ENCODE measurements at places on chromosomes 11 and 22.

- no peak for DNase-seq
Measured at GRCh38 chr11:124085583-124085982, 29.7 kb upstream of the VWA5A start.

DNA sequence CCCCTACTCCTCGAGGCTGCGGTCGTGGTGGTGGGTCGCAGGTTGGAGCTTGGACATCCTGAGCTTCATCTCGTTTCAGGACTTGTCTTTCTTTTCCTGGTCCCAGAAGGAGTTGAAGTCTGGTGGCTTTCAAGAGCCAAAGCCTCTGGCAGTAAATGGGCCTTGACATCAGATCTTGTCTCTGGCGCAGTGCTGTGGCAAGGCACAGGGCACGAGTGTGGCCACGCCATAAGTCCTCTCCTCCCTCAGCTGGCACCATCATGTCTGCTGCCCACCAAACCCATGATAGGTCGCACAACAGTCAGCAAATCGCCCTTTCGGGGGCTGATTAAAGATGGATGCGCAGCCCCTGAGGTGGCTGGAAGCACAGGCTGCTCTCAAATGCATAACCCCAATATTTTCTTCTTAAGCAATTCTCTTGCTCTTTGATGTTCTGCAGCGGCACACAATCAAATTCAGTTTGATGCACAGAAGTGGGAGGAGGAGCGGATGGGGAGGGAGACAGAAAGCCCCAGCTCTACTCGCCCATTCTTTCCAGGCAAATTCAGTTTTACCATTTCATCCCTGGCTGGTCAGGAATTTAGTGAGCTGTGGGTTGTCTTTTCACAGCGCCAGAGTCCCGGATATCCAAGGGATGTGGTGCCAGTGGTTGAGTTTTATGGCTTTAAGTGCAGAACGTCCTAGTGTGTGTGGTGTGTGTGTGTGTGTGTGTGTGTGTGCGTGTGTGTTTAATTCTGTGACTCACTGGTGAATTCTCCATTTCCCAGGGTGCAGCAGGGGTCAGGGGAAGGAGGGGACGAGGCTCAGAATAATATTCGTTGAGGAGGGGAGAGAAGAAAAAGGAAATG is 162.0 kb downstream of the DSCAML1 start:
- no peak for DNase-seq

DNA sequence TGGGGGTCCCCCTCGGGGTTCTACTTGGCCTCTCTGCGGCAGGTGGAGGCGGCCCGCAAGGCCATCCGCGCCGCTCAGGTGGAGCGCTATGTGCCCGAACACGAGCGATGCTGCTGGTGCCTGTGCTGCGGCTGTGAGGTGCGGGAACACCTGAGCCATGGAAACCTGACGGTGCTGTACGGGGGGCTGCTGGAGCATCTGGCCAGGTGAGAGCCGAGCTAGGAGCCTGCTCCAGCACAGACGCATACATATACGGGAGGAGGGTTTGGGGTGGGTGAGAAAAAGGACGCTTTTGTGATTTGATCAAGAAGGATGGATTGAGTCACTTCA is 415 bp downstream of the CENATAC start:
- DNase-seq = peak; percentile 35

DNA sequence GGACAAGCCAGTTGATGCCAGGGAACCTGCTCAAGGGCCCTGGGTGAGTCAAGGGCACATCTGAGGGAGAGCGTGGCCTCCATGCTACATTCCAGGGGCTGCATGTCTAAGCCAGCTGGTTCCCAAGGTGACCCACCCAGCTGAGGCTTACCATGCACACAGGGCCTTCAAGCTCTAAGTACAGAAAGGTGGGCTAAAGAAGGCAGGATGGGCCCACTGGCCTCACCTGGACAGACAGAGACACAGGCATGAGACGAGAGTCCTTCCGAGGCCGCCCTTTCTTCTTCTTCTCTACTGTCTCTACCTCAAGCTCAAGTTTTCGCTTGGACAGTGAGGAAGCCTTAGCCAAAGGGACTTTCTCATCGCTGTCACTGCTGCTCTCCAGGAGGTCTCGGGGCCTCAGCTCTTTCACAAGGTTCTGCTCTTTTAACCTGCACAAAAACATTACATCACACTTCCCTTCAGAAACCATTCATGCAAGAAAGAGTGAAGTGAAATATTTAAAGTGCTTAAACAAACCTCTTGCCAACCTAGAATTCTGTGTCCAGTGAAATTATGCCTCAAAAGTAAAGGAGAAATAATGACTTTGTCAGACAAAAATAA is 69.9 kb downstream of the HIRA start:
- no peak for DNase-seq

- DNase-seq = no peak
Measured at GRCh38 chr11:12121011-12121410, 10.6 kb downstream of the MICAL2 start.

GRCh38 chr11:44755556-44756523 is 29.1 kb downstream of the TSPAN18 start:
- DNase-seq = no peak

DNA sequence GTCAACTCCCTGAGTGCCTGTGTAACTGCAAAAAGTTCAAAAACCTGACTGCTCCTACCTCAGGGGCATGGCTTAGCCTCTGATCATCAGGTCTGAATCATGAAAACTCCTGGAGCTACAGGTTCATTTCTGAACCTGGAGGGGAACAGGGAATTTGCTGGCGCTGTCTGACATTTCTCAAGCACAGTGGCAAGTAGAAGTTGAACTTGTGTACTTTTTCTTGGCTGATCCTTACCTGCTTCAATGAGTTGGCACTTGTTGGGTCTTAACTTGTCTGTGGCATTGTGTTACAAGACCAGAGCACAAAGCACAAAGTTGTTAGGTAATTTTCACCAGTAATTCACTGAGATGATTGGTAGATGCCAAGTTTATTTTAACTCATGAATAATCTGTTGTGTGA is 3.3 kb downstream of the TMEM109 start:
- no peak for DNase-seq

GRCh38 chr11:110032259-110032658 is 60.9 kb upstream of the ZC3H12C start:
- DNase-seq = no peak

DNA sequence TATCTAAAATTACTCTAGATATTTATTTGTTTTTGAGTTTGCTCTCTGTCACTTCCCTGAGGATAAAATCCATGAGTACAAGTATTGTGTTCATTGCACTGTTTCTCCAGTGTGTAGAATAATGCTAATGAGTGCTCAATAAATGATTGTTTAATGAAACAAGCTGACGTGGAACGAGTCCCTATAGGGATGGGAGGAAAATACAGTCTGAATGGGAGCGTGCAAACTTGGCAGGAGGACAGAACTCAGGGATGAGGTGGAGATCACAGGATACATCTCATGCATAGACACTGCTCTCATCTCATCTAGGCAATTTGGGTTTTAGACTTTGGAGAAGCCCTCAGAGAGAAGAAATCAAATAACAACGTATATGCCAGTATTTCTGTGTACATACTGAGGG is 58.4 kb upstream of the ZC3H12C start:
- DNase-seq = no peak

DNA sequence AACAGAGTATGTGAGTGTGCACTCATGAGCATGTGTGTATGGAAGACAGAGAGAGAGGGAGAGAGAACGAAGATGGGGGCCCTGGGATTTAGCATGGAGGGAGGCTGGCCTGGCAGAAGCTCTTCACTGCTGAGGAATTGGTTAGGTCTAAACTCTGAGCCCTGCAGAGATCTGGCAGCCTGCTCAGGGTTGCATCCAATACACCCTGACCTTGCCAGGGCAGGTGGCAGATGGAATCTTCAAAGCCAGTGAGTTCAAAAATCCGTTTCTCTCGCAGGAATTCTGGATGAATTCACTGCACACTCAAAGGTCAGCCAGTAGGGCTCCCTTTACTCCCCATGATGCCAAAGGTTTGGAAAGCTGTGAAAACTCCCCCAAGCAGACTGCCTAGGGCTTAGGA is 61.4 kb upstream of the OLFML1 start:
- no peak for DNase-seq

- no peak for DNase-seq
Measured at GRCh38 chr11:2818503-2818902, 67.1 kb downstream of the CDKN1C start.

DNA sequence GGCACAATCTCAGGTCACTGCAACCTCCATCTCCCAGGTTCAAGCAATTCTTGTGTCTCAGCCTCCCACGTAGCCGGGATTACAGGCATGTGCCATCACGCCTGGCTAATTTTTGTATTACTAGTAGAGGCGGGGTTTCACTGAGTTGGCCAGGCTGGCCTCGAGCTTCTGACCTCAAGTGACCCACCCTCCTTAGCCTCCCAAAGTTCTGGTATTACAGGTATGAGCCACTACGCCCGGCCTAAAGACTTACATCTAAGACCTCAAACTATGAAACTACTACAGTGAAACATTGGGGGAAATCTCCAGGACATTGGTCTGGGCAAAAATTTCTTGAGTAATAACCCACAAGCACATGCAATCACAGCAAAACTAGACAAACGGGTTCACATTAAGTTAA is 13.8 kb upstream of the FAM181B start:
- no peak for DNase-seq

DNA sequence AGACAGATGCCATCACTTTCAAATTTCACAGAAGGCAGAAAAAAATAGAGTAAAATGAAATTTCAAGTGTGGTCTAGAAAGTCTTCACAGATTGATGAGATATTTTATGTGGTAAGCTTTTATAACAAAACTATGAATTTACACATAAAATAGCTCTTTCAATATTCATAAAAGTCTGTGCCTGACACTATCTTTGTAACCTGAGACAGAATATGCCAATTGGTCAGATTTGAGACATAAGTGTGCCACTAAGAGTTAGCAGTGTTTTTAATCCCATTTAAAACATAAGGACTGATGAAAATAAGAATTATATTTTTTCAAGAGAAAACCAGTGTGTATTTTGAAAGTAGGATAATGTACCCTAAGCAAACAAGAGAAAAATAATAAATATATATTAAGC is 769.5 kb upstream of the LUZP2 start:
- DNase-seq = no peak

DNA sequence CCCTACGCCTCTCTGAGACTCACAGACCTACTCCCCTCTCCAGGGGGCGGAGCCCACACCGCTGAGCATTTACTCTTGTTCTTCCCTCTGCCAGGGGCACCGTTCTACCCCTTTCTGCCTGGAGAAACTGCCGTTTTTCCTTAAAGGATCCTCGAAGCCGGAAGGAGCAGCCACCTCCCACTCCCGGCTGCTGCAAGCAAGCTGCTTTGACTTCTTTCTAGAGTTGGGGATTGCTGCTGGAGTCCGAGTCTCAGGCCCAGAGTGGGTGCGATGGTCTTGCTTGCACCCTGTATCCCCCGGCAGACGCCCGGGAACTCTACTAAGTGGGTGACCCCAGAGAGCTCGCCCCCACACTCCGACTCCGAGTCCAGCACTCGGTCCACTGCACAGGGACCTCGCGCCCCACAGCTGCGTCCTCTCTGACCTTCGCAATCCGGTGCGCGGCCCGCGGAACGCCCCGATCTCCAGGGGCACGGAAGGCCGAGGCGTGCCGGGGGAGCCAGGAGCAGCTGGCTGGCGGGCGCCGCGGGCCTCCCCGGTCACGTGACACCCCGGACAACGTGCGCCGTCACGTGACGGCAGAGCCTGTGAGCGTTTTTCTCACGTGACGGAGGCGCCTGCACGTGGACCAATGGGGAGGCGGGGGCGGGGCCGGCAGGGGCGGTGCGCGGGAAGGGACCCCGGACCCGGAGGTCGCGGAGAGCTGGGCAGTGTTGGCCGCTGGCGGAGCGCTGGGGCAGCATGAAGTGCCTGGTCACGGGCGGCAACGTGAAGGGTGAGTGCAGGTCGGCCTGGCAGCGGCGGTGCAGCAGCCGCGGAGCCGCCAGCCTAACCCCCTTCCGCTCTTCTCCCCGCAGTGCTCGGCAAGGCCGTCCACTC is at the start of gene RAD9A:
TSS of gene RAD9A (plus strand) at position 683 of the 879 bp plus-strand sequence. CDS start at position 742, 59 bp downstream.
- DNase-seq = peak; percentile 95

DNA sequence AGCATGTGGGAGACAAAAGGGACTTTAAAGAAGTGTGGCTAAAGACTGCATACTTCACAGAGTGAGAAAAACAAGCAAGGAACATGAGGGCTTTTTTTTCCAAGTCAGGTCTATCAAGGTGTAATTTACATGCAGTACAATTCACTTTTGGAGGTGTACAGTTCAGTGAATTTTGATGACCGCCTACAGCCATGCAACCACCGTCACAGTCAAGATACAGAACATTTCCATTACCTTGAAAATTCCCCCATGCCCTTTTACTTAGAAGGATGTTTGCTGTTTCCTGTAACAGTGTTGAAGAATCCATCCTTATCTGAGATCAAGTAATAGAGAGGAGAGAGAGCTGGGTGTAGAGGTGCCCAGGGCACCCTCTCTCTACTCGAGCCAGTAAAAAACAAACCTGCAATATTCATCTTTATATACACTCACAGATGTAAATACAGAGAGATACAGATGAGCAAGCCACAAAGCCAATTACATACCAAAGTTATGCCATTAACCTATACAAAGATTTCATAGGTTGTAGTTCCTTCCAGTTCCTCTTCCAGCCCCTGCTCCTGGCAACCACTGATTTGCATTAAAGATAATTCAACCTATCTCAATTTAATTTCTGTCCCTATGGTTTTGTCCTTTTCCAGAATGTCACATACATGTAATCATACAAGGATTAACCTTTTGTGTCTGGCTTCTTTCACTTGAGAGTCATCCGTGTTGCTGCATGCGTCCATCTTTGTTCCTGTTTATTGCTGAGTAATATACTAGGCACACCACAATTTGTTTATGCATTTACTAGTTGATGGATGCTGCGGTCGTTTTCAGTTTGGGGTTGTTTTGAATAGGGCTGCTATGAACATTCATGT is 35.0 kb upstream of the RASD2 start:
- no peak for DNase-seq

GRCh38 chr11:97683733-97684132 is 1293.9 kb downstream of the JRKL start:
- DNase-seq = no peak

DNA sequence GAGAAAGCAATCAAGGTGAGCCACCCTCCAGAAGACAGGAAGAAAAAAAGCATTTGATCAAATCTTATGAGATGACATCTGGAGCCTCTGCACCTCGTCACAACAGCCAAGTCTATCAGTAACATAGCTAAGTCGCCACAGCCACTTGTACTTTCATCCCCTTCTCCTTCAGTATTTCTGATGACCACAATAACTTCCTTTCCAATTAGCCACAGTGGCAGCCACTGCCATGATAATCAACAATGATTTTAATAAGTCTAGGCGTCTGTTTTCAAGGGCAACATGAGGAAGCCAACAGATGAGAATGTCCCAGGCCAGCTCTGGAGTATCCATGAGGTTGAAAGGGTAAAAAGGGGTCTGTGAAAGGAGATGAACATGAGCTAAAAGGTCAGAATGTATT is 29.9 kb downstream of the RBFOX2 start:
- no peak for DNase-seq

GRCh38 chr11:86358720-86359119 is 16.0 kb upstream of the CCDC81 start:
- DNase-seq = no peak

- no peak for DNase-seq
Measured at GRCh38 chr11:37788141-37788877, 1190.3 kb upstream of the RAG2 start.

GRCh38 chr11:94737171-94737611 is 31.0 kb upstream of the AMOTL1 start:
- DNase-seq = no peak

GRCh38 chr22:20155330-20156041 is 4.6 kb upstream of the CCDC188 start:
- DNase-seq = peak; percentile 90

- DNase-seq = no peak
Measured at GRCh38 chr22:36817525-36817848, 652 bp upstream of the PVALB start.

All from NCI-H1105 treated with DMSO at 0.1 percent for 48 hours (cell line).